ENCODE measurements at places on chromosomes 12 and 14.

- no peak for DNase-seq
Observed at GRCh38 chr12:19055589-19055988, 73.9 kb upstream of the PLEKHA5 start.

- DNase-seq = no peak
Observed at GRCh38 chr12:2391740-2392331, 339.0 kb downstream of the CACNA1C start.

DNA sequence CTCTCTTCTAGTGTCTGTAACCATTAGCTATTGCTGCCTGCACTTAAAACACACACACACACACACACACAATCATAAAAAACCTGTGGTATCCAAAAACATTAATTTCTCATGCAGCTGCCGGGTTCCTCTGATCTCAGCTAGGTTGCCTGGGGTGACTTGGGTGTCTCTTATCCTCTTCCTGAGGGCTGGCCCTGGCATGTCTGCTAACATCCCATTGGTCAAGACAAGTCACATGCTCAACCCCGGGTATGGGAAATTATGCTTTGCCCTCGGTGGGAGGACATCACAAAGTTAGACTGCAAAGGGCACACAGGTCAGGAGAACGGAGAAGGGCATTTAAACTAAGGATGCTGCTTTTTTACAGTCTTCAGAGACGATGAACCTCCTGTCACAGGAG lies 55.7 kb downstream of the TRPV4 start:
- DNase-seq = no peak

DNA sequence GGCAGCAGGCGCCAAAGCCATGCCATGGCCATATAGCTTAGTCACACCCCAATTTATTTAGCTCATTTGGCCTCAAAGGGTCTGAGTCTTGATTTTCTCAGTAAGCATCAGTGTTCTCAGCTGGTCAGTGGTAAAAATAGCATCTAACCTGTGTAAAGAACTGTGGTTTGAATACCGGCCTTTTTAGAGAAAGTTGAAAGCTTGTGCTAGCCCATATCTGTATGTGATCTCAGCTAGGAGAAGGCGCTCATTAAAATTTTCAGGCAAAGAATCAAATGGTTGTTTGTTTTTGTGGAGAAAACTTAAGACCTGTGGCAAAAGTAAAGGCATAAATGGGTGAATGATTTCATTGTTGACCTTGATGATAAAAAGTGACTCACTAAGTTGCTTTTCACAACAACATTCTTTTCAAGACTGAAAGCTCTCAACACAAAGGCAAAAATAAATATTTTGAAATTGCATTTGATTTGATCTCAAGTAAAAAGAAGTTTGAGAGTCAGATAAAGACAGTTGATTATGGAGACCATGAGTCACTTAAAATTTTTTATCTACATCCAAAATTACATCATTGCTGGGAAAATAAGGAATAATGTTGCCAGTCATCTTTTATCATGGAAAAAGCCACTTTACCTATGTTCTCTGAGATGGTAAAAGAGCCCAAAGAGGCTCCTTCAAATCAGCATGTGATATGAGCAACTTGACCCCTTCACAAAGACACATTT lies 128.5 kb upstream of the RGS6 start:
- DNase-seq = no peak

DNA sequence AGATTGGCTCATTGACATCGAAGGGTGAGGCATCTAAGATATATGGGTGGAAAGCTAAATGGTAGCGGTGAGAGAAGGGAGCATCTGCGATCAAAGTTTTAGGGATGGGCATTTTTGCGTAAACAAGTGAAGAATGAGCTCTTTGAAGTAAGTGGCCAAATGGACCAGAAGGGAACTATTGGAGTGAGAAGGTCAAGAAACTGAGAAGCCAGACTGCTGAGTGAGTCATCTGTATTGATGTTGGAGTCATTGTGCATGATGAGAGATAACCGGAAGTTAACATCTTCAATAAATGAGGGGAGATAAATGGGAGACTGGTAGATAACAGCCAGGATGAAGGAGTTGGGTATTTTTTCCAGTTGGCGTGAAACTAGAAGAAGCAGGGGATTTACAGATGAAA lies 271.9 kb upstream of the PDE3A start:
- no peak for DNase-seq

DNA sequence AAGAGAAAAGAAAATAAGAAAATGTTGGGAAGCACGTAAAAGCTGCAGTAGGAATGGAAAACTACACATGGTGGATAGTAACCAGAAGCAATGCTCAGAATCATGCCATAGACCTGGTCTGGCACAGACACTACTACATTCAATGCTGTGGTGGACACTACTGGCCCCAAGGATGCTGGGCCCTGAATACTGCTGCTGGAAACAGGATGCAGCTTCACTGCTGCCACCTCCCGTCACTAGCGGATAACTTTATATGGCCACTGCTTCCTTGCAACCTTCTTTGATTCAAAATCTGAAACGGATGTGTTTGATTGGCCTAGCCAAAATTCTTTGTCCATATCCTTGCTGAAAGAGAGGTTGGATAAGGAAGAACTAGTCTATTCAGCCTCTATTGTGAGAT lies 30.7 kb downstream of the ADCY6 start:
- no peak for DNase-seq

GRCh38 chr12:75488553-75488952 lies 8.0 kb downstream of the GLIPR1 start:
- no peak for DNase-seq

DNA sequence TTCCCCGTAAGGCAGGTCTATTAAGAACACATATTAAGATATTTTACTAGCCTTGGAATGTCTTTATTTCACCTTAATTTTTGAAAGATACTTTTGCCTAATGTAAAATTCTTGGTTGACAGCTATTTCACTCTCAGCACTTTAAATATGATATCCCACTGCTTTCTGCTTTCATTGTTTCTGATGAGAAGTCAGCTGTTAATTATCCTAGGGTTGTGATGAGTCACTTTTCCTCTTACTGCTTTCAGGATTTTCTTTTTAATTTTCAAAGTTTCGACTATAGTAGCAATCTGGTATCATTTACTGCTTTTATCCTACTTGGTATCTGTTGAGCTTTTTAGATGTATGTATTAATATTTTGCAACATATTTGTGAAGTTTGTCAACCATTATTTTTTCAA lies 578.9 kb upstream of the ATP2B1 start:
- DNase-seq = no peak

DNA sequence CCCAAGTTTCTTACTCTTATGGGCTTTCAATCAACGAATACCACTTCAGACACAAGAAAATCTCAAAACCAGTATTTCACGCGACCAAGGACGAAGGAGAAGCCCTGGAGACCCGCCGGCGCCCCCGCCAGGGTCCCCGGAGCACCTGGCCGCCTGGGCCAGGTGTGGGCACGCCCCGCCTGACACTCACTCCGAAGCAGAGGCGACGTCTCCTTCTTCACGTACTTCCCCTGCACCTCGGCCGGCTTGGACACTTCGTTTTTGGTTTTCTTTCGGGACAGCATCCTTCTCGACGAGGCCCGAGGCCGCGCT lies 466 bp downstream of the SAV1 start:
- no peak for DNase-seq

- no peak for DNase-seq
Observed at GRCh38 chr12:22626406-22626805, 1.4 kb downstream of the ETNK1 start.

DNA sequence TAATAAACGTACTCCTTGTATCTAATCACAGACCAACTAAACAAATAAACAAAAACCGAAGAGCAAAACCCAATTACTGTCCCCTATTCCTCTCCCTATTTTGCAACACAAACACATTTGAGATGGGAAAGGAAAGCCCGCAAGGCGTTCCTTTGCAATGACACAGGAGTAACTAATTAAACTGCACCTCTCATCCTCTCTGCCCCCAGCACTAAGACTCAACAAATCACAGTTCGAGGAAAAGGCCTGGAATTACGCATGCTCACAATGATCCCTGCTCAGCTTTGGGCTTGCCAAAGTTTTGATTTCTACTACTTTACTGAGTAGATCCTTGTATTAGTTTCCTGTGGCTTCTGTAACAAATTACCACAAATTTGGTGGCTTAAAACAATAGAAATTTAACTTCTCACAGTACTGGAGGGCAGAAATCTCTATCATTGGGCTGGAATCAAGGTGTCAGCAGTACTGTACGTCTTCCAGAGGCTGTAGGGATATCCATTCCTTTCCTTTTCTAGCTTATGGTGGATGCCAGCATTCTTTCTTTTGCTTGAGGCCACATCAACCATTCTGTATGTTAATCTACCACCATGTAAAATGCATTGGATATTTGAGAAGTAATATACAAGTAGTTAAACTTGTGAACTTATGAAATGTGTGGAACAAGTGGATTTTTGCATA lies 123.0 kb downstream of the NAV3 start:
- DNase-seq = no peak

- no peak for DNase-seq
Observed at GRCh38 chr12:94690198-94690771, 39.9 kb upstream of the TMCC3 start.

DNA sequence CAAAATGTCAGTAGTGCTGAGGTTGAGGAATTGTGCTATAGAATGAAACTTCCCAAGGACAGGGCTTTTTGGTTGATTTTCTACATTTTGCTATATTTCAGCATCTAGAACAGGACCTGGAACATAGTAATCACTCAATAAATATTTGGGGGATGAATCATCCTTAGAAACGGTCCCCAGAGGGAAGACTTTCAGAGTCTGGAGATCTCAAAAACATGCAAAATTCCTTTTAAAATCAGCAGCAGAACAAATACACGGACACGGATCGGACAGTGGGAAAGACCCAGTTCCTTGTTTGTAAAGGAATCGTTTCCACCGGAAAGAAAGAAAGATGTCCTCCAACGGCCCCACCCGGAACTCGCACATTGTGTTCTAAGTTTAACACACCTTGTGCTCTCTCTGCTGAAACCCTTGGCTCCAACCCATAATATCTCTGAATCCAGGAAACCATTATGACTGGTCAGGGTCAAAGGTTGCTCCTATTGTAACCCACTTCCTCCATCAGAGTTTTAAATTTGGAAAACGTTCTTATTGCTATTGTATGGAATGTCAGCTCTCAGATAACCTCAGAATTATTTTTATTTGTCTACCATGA lies 617.2 kb downstream of the MED13L start:
- DNase-seq = no peak

- DNase-seq = no peak
Observed at GRCh38 chr12:5522432-5523335, 90.8 kb downstream of the NTF3 start.

- DNase-seq = no peak
Observed at GRCh38 chr12:57018906-57019305, 2.6 kb upstream of the TAC3 start.

GRCh38 chr12:48803675-48804074 lies 14.6 kb upstream of the CACNB3 start:
- DNase-seq = no peak

GRCh38 chr12:124804011-124804621 lies 59.5 kb downstream of the SCARB1 start:
- DNase-seq = no peak

GRCh38 chr12:115691123-115691522 lies 586.4 kb downstream of the MED13L start:
- DNase-seq = no peak

GRCh38 chr14:81986005-81986404 lies 452.4 kb upstream of the SEL1L start:
- no peak for DNase-seq

DNA sequence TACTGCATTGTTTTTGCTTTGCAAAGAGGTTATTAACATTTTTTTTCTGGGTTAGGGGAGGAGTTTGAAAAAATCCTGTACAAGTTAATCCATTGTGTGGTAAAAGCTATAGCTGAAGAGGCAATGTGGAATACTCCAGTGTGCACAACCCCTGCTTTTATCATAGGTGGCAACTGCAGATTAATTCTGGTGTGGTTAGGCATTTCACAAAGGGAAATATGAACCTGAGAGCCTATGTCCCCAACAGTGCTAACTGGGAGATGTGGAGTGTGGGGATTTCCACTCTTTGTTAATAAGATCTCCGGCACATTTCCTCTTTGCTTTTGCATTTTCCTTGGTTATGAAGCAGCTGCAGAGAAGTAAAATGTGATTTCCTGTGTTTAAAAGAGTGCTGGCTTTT lies 33.6 kb downstream of the PRORP start:
- DNase-seq = no peak

- no peak for DNase-seq
Observed at GRCh38 chr14:81423504-81423903, 23.4 kb upstream of the STON2 start.

- DNase-seq = no peak
Observed at GRCh38 chr12:79056775-79057174, 192.2 kb downstream of the SYT1 start.

DNA sequence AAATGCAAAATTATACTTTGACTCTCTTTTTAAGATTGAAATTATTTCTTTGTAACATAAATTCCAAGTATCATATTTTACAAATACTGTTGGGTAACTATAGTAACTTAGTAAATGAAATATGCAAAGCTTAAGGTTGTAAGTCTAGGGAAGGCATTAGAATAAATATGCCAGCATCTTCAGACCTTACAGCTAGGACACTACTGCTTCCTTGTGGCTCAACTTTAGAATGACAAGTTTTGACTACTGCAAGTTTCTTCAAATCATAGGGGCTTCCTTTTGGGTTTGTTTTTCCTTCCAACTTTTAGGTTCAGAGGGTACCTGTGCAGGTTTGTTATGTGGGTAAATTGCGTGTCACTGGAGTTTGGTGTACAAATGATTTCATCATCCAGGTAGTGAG lies 17.7 kb upstream of the ANP32D start:
- no peak for DNase-seq

DNA sequence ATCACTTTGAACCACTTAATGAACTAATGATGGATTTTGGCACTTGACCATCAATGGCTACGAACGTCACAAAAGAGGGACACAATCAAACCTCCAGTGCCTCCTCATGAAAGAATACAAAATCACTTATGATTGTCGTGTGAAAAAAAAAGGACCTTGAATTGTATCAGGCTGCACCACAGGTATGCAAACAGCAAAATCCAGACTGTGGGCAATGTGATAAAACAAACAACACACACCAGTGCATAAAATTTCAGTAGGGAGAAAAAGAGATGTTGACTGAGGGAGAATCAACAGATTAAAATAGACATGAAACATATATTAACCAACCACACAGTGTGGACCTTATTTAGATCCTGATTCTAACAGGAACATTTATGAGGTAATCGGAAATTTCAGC lies 2.6 kb downstream of the TSPAN8 start:
- no peak for DNase-seq

DNA sequence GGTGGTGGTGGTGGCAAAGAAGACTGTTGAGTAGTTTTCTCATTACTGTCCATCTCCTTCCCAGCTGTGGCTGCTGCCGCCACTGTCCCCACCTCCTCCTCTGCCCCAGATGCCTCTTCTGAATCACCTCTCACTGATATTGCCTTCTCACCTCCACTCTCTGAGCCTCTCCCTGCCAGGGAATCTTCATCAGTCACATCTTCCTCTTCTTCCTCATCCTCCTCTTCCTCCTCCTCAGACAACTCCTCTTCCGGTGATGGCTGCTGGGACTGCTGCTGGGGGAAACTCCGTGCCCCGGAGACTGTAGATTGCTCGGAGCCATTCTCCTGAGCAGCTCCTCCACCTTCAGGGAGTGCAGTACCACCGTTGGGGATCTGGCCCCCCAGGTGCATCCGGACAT lies 2.9 kb downstream of the SALL2 start:
- DNase-seq = no peak

Data from endothelial cell (in vitro differentiated cells).